Stimulated activated memory B cell treated with anti-CD40 and anti-IgM and Interleukin-4, amounts not matched to agents 10 μg/mL and 1 μg/mL and 100 μg/mL, for 72 hours (primary cell): ENCODE measurements at places on chromosomes 2 and 18.
A peak's percentile ranks its signal among the peaks of the same experiment; 100 is the strongest.

- ATAC-seq: no peak
These were observed 723.7 kb downstream of the DCDC2C start for GRCh38 chr2:4427083-4427482.

DNA sequence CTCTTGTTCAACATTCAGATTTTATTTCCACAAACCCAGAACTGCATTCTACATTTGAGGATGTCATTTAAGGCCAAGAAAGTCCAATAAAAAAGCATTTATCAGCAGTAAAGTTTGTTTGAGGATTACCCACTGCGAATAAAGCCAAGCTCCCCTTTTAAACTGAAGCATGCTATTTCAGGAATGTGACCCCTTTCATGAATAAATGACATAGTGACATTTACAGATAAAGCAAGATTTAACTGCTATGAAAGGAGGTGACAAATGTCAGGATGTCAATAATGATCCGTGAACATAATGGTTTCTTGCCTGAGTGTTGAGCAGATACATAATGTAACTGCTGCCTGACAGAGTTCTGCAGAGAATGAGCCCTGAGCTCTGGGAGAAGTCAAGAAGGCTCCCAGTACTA lies 146.3 kb downstream of the TDRD15 start:
- ATAC-seq: no peak

DNA sequence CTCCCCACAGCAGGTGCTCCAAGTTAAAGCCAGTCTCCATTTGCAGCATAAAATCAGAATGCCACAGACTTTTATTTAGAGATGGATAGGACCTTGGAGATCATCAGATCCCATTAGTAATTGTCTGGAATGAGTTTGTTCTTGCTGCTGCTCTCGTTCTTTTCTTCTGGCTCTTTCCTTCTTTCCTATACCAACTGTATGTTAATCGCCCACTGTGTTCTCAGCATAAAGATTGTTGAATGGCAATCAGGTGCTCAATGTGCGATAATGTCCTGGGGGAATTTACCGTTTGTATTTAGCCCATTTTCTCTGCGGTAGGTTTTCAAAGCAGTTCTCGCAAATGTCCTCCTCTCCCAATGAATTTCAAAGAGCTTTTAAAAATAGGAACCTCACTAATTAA lies 3.3 kb downstream of the GPR39 start:
- ATAC-seq: no peak

GRCh38 chr2:68860111-68860510 lies 11.1 kb downstream of the BMP10 start:
- ATAC-seq: no peak

- ATAC-seq: peak; percentile 25
These were observed 86.9 kb downstream of the RDH14 start for GRCh38 chr2:18473241-18474181.

DNA sequence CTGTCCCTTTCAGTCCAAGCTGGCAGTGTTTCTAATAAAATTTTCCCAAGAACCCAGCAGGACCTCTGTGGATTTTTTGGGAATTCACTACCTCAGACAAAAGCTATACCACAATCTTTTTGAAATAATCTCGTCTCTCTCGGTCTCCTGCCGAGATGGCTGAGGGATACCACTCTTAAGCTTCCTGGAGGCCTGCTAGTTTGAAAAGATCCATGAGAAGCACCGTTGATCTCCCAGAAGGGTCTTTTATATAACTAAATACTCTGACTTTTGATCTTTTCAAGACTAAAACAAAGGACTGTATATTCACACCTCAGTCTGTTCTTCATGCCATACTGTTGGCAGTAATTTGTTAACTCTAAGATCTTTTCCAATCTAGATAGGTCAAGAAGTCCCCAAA lies 141.7 kb downstream of the UPP2 start:
- ATAC-seq: no peak

GRCh38 chr2:104028061-104028460 lies 825.9 kb upstream of the POU3F3 start:
- ATAC-seq: no peak

DNA sequence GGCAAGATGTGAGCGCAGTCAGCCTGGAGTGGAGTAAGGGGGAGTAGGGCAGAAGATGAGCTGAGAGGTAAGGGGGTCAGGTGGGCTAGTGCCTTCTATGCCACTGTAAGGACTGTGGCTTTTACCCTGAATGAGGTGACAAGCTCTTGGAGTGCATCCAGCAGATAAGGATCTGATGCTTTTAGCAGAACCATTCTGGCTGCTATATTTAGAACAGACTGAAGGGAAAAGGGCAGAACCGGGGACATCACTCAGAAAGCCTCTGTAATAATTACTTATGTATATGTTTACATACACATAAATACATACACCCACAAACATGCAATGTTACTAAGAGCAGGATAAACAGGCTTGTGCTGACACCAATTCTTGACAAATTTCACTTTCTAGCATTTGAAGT lies 124.8 kb downstream of the DTNB start:
- no peak for ATAC-seq

DNA sequence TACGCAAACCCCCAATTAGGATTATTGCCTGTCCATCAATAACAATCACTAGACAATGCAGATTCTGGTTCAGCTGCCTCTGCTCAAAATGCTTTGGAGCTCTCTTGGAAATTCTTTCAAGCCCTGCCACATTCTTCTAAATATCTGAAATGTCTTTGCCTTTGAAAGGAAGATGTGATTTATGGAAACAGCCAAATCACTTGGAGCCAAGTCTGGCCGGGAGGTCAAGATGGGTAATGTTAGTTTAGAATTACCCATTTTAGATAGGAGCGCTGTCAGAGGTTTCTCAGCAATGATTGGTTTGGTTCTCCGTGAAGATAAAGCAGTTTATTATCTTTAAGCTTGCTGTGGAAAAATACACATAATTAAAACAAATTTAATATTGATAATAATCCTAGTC lies 306.7 kb downstream of the SETBP1 start:
- no peak for ATAC-seq

- no peak for ATAC-seq
These were observed 438.0 kb upstream of the CDH20 start for GRCh38 chr18:60895181-60895580.

DNA sequence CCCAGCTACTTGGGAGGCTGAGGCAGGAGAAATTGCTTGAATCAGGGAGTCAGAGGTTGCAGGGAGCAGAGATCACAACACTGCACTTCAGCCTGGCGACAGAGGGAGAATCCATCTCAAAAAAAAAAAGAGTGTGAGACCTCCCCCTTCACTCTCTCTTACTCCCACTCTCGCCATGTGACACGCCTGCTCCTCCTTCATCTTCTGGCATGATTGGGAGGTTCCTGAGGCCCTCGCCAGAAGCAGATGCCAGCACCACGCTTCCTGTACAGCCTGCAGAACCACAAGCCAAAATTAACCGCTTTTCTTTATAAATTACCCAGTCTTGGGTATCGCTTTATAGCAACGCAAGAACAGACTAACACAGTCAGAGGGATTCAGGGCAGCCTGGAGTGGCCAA lies 66.3 kb upstream of the CREB1 start:
- ATAC-seq: no peak

- ATAC-seq: no peak
These were observed 49.9 kb downstream of the RAB31 start for GRCh38 chr18:9757827-9758621.

- ATAC-seq: no peak
These were observed 85.5 kb upstream of the TMEM247 start for GRCh38 chr2:46393865-46394264.

GRCh38 chr2:4012197-4012596 lies 308.8 kb downstream of the DCDC2C start:
- ATAC-seq: no peak

DNA sequence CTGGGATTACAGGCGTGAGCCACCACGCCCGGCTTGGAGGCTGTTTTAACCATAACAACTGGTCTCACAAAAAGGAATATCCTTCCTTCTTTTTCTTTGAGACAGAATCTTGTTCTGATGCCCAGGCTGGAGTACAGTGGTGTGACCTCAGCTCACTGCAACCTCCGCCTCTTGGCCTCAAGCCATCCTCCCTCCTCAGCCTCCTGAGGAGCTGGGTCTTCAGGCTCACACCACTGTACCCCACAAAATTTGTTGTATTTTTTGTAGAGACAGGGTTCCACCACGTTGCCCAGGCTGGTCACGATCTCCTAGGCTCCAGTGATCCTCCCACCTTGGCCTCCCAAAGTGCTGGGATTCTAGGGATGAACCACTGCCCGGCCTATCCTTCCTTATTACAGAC lies 21.7 kb downstream of the CTIF start:
- no peak for ATAC-seq

DNA sequence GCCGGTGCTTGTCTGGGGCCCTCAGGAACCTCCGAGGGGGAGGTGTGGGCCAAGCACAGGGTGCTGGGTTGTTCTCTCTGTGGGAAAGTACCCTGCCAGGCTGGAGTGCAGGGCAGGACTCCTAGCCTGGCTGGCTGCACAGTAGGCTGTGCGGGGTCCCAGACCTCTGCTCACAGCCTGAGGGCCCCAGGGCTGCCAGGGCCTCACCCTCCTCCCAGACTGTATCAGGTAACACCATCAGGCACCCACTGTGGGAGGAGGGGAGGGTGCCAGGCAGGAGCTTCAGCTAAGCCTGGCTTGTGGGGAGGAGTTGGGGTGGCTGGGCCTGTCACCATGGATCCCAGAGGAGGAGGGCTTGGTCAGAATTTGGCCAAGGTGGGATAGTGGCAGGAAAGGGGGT lies 211.9 kb upstream of the SMAD2 start:
- peak; percentile 28 for ATAC-seq

GRCh38 chr2:167510071-167510759 lies 621.9 kb downstream of the XIRP2 start:
- ATAC-seq: no peak

DNA sequence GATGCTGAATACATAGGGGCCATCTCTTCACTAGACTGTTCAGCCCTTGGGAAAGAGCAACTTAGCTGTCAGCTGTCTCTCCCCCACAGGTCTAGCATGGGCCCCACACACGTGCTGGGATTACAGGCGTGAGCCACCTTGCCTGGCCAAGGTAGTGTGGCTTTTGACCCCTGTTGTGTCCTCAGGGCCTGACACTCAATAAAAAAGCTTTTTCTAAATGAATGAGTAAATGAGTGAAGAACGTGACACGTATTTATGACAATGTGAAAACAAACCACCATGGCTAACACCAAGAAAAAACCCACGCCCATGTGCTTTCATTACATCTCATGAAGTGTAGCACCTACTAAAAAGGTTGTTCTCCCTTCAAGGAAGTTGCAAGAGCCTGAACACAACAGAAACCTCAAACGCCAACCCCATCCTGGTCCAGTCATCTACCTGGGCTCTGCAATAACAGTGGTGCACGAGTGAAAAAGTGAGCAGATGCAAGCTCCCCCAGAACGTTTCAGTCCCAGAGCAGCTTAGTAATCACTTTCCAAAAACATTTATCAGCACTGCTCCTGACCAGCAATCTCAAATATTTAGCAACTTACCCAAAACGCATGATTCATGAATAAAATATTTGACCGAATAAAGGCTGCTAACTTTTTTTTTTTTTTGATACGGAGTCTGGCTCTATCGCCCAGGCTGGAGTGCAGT lies 3.4 kb downstream of the WDFY1 start:
- peak; percentile 72 for ATAC-seq

- ATAC-seq: no peak
These were observed 8.9 kb downstream of the LAPTM4A start for GRCh38 chr2:20042531-20042930.

DNA sequence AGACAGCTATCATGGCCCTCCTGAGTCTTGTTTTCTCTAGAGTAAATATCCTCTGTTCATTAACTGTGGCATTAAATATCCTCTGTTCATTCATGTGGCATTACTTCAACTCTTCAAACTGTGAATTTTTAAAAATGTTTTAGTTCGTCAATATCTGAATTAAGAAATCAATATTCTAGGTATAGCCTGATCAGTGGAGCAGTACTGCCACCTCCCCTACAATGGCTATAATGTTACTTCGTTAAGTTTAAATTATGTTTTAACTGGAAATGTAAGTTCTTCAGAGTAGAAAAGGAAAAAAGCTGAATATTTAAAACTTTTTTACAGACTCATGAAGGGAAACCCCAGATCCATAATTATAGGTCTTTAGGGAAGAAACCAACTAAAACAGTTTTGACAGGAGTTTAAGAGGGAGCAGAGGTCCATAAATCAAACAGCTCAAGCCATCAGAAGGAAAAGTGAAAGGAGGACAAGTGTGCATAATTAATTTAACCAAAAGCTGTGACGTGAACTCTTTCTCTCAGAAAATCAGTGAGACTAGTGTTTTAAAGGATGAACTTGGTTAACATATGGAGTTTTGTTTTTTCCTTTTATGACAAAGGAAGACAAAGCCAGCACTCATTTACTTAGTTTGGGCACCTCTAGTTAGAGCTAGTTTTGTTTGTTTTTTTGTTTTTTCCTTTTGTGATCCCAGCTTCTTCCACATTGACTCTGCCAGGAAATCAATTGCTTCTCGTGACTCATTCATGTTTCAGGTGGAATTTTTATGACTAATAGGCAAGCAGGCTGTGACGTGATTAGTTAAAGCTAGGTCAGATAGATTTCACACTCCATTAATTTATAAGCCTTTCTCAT lies 44.9 kb downstream of the RBBP8 start:
- no peak for ATAC-seq

DNA sequence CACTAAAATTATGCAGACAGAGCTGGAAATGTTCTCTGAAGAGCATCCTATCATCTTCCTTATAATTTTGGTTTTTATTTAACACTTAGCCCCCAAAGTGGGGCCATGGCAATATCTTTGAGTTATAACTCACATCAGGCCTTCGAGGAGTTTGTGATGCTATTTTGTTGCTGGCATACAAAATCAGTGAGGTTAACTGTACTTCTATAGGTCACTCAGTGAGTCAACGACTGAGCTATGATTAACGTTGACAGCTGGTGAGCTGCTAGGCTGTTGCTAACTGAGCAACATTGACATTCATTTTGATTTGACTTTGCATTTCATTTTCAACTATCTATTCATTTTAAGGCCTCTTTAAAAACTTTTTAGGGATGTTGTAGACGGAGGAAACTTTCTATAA lies 50.0 kb downstream of the GPD2 start:
- ATAC-seq: no peak

DNA sequence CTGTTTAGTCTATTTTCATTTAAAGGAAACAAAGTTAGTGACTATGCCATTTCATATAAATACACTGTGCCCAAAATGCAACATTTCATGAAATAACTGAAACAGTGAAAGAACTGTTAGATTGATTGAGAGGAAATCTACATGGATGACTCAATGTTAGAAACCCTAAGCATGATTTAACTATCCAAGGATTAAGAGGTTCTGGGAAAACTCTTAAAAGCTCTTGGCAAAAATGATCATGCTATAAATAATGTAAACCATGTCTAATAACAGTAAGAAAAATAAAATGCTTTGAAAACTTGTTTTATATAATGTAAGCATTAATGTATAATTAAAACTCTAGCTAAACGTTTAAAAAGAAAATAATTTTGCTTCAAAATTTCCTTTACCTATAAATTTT lies 23.5 kb downstream of the MMADHC start:
- ATAC-seq: no peak

GRCh38 chr2:100174026-100174431 lies 31.6 kb upstream of the AFF3 start:
- no peak for ATAC-seq

- no peak for ATAC-seq
These were observed 1.6 kb downstream of the NCOA1 start for GRCh38 chr2:24492421-24493279.
